ENCODE measurements at places on chromosomes 2 and 18.

DNA sequence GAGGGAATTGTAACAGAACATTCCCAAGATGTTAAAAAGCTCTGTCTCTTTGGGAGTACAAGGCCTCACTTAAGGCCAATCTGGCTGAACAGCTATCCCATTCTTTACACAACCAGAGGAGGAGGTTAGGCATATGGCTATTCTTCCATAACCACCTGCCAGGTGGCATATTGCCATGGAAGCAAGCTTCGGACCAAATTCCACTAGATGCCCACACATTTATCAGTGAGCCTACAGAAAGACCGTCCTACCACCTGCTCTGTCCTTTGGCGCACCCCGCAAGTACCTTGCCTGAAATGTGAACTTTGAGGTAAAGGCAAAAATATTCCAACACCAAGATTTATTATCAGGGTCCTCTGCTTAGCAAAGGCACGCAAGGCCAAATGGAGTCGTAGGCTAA lies 519.9 kb upstream of the TNP1 start:
- DNase-seq: no peak

- no peak for DNase-seq
These were observed 36.6 kb downstream of the LONRF2 start for GRCh38 chr2:100285691-100286090.

GRCh38 chr18:42891705-42892104 lies 223.8 kb downstream of the RIT2 start:
- no peak for DNase-seq

- DNase-seq: no peak
These were observed 18.2 kb upstream of the MBOAT2 start for GRCh38 chr2:9021563-9022211.

GRCh38 chr2:223976635-223977226 lies 19.5 kb downstream of the MRPL44 start:
- no peak for DNase-seq

- no peak for DNase-seq
These were observed 12.7 kb upstream of the MAPRE2 start for GRCh38 chr18:35028536-35028935.

DNA sequence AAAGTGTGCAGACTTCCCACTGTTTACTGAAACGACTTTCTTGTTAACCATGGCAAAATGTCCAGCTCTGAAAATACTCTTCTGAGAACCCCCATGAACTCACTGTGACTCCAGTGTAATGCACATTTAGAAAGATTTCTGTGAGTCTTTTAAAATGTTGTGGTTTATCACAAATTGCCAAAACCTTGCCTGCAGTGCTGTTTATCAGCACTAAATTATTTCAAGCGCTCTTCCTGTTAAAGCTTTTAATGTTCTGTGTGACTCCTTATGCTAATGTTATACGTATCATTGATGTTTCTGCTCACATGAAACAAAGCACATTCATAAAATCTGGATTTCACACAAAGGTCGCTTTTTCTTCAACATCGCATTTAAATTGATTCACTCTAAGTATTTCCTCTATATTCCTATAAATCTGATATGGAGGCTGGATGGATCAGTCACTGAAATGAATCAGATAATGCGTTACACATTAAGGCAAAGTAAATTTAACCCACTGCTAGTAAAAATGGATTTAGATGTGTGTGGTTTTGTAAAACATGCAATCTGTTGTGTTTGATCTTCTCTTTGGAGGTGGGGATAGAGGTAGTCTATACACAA lies 521.2 kb downstream of the NYAP2 start:
- no peak for DNase-seq

DNA sequence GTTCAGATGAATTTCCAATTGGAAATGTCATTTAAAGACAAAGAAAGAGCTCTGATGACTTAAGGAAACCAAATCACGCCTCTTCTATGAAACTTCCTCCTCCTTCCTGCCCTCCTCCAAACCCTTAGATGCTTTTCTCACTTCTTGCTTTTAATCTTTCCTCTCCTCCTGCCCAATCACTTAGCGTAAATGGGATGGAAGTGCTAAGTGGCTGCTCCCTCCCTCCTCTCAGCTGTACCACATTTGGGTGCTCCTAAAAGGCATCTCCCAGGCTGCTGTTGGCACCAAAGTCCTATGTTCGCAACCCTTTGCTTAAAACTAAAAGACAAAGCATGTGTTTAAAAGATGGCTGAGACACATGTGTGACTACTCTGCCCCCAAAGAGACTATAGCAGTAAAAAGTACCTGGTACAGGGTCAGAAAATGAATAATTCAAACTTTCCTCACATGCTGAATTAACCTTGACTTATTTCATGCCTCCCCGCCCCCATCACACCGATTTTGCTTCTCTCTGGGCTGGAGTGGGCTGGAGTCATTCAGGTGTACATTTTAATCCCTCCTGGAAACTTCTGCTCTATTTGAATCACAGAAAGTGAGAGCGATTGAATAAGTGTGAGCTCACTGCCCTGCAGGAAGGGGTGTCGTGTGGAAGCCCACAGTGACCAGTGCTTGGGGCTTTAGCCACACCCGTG lies 59.2 kb upstream of the KLF7 start:
- DNase-seq: no peak

- DNase-seq: no peak
These were observed 775 bp downstream of the SNED1 start for GRCh38 chr2:240998995-240999791.

DNA sequence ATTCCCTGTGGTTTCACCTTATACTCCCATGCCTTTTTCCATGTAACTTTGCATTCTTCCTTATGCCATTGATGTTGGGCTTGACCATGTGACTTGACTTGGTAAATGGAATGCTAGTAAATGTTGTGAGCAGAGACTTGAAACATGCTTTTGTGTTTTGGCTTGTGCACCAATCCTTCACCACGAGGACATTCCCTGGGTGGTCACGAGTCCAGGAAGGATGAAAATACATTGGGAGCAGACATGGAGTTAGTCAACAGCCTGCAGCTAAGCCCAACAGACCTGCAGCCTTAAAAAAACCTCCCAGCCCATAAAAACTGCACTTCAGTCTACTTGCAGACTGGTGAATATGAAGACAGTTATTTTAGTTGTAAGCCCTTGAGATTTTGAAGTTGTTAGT lies 116.5 kb upstream of the SPATS2L start:
- no peak for DNase-seq

DNA sequence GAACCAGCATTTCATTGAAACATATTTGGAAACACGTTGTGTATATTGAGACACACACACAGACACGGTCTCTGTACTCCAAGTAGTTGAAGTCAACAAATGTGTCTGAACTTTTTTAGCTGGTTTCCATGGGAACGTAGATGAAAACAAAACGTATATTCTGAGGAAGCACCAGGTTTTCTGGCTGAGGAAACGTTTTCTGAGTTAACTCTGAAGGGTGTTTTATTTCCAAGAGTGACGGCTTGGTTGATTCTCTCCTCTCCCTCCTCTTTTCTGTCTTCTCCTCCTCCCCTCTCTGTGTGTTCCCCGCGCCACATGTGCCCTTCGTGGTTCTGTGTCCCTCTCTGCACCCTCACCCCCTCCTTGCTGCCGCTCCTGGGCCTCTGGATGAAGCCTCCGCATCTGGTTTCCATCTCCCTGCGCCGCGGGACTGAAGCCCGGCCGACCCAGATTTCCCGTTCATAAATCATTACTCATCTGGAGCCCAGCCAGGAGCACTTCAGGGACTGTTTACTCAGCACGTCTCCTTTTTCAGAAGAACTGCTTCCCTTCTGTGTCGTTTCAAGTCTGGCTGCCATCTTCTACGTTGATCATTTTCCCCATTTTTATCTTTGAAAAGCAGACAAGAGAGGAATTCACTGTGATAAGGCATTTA lies 122.7 kb downstream of the COL6A3 start:
- DNase-seq: peak; percentile 5

DNA sequence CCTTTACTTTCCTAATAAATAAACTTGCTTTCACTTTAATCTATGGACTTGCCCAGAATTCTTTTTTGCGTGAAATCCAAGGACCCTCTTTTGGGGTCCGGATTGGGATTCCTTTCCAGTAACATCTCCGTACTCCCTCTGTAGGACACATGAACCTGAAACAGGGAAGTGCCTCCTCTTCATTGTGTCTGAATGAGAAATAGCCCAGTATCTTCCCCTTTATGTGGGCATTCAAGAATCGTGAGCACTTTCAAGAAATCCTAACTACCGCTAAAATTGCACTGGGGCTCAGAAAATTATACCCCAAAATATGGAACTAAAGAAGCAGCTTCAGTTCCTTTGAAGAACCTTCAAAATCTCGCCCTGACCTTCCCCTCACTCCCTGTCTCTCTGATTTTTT lies 7.8 kb upstream of the POMC start:
- no peak for DNase-seq

- DNase-seq: no peak
These were observed 248.9 kb downstream of the PIEZO2 start for GRCh38 chr18:10900435-10900834.

DNA sequence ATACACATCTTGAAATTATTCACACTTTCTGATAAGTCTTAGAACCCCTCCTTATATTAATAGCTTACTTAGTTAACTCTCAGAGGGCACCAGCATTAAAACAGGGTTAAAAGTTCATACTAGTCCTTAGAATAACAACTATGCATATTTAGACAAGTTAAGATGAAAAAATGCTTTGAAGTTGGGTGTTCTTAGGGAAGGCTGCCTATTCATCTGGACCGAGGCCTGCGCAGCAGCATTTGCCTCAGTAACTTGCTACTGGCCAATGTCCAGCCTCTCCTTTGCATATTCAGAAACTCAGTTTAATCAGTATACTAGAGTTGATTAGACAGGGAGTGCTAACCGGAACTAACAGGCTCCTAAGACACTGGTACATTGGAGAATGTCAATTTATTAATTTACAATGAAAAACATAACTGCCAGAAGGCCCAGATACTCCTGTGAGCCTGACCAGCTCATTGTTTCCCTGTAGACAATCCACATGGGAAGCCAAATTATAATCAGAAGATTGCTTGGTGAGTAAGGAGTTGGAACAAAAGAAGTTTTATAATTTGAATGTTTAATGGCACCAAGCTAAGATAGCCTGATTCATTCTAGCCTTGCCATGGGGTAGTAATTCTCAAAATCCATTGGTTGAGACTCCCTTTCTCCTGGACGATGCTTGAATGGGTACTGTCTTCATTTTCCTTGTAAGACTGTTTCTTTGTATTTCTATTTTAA lies 48.9 kb downstream of the DYNC1I2 start:
- DNase-seq: no peak

GRCh38 chr18:57107140-57107832 lies 39.6 kb upstream of the BOD1L2 start:
- peak; percentile 5 for DNase-seq

DNA sequence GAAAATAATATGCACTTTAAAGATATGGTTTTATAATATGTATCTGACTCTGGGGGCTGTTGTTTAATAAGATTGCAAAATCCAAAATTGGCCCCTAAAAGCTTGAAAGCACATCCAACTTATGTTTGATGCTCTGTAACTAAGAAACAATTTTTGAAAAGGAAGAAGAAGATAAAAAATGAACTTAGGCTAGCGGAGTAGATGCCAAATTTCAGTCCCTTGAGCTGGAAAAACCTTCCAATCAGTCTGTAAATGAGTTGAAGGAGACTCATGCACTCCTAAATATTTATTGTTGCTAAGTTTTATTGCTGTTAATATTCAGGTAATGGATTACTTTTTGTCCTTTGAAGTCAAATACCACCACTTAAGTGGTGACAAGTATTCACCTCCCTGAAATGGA lies 465.0 kb downstream of the ZEB2 start:
- no peak for DNase-seq

DNA sequence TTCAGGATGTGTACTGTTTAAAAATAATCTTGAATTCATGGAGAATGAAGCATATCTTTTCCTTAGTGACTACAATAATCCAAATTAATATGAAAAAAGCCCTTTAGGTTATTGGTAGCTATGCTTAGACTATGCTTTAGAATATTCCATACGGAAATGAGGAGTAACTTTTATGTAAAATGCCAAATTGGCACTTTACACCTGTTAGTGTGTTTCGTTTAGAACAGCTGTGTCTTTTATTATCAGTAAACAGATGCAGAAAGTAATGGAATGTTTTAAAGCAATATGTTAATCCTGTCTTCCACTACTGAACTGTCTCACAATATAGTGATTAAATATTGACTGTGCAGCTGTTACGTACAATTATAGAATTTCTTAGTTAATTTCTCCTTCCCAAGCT lies 129.6 kb downstream of the PMS1 start:
- no peak for DNase-seq

DNA sequence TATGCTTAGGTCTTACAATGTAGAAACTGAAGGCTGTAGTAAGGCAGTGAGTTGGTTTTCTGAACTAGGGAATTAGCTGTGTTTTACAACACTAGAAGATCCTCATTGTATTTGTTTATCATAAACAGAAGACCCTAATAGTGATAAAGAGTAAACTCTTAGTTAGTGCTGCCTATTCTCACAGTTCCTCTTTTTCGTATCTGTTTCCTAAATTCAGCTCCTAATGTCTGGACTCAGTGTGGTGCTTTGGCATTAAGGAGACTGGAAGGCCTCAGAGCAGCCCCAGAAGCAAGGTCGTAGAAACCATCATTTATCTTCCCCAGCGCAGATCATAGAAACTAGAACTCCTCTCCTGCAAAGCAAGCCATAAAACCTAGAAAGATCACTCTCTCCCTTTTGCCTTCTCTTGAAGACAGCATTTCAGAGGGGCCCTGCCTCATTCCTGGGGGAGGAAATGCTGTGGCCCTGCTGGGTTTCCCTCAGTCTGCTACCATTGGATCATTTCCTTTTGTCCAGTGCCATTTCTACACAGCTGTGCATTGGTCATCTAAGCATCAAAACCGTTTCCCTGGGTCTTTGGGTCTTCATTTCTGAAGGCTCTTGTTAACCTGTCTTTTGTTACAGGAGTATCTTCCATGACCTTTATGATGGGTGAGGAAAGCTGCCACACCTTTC lies 4.7 kb downstream of the ACP1 start:
- no peak for DNase-seq

DNA sequence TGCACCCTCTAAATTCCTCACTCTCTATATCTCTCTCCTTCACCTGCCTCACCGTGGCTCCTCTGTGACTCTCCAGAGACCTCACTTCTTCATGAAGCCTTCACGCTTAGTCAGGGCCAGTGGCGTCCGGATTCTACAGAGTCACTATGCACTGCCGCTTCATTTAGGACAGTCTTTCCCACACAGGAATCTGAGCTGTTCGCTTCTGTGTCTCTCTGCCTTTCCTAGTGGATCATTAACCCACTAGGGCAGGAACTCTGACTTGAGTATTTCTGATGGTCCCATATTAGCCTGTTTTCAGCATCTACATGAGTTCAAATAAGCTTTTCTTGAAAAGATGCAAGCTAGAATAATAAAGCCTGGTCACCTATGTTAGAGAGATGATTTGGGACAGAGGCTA lies 180.2 kb upstream of the DOK6 start:
- no peak for DNase-seq

DNA sequence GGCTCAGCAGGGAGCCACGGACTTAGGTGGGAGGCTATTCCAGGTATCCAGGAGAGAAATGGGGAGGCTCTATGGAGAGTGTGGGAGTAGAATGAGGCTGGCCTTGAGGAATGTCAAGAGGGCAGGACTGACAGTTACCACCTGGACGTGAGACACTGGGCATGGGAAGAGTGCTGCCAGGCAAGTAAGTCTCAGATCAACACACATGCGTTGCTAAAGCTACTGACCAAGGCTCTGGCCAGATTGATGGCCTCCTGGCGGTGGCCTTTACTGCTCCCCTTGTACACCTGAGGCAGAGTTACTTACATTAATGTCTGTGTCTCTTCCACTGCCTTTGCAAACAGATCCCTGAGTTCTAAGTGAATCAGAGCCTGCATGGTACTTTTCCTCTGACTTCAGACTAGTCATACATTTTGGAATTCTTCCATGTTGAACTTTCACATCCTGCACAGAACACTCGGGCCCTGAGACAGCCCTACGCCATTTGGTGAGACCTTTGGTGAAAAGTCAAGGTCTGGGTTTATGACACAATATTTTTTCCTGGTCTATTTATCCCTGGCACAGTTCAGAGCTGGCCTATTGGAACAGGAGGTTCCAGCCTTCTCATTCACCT lies 398.8 kb upstream of the TRIB2 start:
- no peak for DNase-seq
